ENCODE measurements at places on chromosomes 2 and 18.
A peak's percentile ranks its signal among the peaks of the same experiment; 100 is the strongest.

- DNase-seq = no peak
Observed at GRCh38 chr2:103615611-103616105, 853.8 kb downstream of the TMEM182 start.

- DNase-seq = no peak
Observed at GRCh38 chr2:1837022-1837421, 92.7 kb upstream of the PXDN start.

DNA sequence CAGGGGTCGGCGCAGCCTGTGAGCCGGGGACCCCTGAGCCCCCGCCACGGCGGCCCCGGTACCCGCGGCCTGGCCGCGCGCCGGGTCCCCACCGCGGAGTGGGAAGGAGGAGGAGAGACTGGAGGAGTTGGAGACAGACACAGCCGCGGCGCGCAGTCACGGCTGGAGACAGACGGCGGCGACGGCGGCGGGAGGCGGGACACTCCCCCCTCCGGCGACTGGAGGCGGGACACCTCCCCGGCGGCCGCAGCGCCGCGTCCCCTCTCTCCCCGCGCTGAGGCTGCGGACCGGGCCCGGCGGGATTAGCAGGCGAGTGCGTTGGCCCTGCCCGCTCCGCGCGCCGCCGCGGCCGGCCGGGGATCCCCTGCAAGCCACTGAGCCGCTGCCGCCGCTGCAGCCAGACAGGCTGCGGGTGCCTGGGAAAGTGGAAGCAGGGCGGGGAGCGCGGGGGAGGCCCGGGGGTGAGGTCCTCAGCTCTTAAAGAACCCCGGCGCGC, 1.0 kb upstream of the LDLRAD4 start:
- peak; percentile 74 for DNase-seq

DNA sequence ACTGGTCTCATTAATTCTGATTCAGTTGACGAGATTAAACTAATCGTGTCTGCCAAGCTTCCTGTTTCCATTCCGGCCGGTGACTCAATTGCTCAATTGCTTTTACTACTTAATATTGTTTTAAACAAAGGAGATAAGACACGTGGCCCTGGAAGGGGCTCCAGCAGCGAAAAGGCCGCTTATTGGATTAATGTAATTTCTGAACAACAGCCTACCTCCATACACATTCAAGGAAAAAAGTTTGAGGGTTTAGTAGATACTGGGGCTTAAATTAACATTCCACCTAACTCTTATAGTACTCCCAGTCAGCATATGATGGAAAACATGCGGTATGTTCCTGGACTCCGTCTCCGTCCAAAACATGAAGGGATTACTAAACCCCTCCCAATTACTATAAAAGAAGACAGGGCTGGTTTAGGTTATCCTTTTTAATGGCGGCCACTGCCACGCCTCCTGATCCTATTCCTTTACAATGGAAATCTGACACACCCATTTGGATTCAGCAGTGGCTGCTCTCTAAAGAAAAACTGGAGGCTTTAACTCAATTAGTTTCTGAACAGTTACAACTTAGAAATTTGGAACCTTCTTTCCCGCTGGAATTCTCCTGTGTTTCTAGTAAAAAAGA, 27.1 kb downstream of the VPS54 start:
- DNase-seq = no peak

DNA sequence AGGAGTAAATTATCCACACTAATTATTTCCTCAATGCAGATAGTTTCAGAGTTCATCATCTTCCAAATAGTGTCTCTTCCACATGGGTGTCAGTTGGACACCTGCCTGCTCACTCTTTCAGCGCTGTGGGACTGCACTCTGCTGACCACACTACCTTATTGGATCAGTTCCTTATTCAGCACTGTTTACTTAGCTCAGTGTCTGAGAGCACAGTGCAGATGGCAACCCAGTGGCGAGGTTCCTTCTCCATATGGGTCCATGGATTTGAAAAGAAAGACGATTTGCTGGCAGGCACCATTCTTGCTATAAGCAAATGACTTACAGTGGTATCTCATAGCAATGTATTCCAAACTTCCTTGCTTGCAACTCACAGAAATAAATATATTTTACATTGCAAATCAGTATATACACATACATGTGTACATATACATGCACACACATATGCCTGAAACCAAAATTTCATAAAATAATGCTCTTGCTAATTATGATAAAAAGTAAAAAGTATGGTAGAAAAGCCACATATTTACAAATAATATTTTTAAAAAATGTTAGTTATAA, 354.8 kb downstream of the INSIG2 start:
- no peak for DNase-seq

GRCh38 chr2:218856167-218856895, 3.3 kb upstream of the WNT6 start:
- DNase-seq = no peak

GRCh38 chr2:28360718-28361293, 31.9 kb upstream of the FOSL2 start:
- DNase-seq = no peak

- peak; percentile 59 for DNase-seq
Observed at GRCh38 chr2:191176801-191177438, 26.1 kb upstream of the STAT4 start.

- DNase-seq = peak; percentile 92
Observed at GRCh38 chr2:44087036-44087713, 81.5 kb upstream of the PPM1B start.

- no peak for DNase-seq
Observed at GRCh38 chr2:27681841-27682240, 18.2 kb downstream of the SLC4A1AP start.

DNA sequence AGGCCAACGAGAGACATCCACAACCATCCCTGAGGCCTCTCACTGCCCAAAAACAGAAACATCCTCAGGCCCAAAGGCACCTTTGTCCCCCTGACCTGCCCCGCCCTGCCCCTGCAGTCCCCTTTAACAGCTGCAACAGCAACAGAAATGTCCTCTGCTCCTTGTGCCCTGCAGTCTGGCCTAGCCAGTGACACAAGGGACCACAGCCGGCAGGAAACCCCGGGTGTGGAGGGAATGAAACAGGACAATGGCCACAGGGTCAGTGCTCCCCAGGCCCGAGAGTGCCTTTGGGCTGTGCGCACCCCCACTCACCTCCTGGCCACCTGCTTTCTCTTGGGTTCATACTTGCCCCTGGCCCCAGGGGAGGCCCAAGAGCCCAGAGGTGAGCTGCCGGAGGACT, 35.6 kb downstream of the SNED1 start:
- DNase-seq = no peak

GRCh38 chr2:140695155-140695554, 1435.7 kb downstream of the LRP1B start:
- no peak for DNase-seq

DNA sequence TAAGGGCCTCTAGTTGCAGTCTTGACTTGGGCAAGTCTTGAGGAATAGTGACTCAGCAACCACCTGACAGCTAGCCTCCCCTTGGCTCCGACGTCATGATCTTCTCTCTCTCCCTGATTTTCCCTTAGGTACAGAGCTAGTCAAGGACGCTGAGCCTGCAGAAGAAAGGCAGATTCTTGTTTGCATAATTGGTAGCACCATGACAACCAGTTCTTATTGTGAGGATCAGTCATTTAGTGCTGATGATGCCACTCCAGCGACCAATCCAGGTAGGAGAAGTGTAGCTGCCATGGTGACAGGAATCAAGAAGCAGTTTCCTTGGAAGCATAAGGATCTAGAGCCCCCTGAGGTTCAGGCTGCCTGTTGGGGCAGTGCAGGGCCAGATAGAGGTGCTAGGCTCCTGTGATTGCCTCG, 2.8 kb upstream of the RESP18 start:
- no peak for DNase-seq

- no peak for DNase-seq
Observed at GRCh38 chr18:29307231-29307630, 1130.3 kb upstream of the CDH2 start.

DNA sequence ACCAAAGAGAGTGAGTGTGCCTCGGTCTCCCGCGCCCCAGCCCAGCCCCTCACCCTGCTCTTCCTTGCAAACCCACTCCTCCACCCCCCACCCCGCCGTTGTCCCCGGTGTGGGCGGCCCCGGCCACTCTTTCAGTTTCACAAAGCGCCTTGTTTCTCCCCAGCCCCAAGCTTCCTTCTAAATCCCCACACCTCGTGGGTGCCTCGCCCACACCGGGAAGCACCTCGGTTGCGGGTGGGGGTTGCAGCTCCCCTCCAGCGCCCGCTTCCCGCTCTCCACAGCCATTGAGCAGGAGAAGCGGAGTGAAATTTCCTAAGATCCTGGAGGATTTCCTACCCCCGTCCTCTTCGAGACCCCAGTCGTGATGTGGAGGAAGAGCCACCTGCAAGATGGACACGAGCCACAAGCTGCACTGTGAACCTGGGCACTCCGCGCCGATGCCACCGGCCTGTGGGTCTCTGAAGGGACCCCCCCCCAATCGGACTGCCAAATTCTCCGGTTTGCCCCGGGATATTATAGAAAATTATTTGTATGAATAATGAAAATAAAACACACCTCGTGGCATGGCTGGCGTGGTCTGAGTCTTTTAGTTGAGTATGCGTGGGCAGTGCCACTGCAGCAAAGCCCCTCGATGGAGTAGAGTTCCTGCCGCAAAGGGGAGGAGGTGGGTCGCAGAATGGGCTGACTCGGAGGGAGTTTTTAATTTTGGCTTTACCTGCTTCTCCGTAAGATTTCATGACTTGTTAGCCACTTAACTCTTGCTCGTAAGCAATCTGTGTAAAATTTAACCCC, 848 bp downstream of the TMSB10 start:
- peak; percentile 55 for DNase-seq

DNA sequence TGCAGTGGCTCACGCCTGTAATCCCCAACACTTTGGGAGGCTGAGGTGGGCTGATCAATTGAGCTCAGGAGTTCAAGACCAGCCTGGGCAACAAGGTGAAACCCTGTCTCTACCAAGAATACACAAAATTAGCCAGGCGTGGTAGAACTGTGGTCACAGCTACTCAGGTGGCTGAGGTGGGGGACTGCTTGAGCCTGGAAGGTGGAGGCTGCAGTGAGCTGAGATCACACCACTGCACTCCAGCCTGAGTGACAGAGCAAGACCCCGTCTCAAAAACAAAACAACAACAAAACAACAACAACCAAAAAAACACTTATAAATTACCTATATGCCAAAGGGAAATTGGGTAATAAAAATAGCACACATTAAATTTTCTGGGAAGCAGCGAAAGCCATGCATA, 141.6 kb downstream of the HDAC4 start:
- no peak for DNase-seq

DNA sequence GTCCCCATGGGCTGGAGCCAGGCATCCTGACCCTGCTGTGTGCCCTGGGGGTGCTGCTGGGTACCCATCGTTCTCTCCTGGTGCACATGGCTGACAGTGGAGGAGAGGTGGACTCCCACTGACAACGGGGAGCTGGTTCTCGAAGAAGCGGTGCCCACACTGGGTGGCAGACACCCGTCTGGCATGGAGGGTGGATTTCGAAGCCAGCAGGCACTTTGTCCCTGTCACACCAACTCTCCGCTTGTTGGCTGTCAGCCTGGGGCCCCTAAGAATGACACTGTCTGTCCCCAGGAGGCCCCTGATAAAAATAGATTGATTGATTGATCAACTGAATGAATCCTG, 55.4 kb downstream of the RTP5 start:
- peak; percentile 35 for DNase-seq

DNA sequence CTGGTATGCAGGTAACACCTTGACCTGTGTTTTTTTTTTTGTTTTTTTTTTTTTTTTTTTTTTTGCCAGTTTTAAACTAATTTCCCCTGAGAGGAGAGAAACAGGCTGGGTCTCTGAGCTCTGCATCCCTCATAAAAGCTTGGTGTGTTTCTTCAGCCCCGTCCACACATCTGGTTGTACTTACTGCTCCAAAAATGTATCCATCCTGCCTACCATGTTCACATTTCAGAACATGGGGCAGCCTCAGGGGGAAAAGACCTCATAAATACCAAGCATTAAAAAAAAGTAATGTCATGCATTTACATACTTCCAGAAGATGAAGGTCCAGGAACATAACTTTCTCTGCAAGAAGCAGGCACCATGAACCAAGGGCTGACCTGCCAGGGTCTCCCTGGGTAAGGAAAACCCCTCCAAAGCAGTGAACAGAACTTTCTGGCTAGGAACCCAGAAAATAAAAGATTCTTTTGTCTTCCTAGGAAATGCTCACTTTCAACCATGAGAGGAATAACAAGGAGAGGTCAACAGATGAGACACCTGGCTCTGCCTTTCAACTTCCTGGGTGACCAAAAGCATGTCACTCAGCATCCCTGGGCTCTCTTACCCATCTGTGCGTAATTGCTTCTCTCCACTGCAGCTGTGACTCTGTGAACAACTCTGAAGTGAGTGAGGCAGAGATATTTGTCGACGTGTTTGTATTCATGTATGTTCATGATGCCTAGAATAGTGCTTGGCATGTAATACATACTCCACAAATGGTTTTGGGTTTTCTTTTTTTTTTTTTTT, 118.6 kb downstream of the MCFD2 start:
- DNase-seq = no peak

GRCh38 chr18:79685971-79686370, 6.4 kb downstream of the CTDP1 start:
- no peak for DNase-seq

DNA sequence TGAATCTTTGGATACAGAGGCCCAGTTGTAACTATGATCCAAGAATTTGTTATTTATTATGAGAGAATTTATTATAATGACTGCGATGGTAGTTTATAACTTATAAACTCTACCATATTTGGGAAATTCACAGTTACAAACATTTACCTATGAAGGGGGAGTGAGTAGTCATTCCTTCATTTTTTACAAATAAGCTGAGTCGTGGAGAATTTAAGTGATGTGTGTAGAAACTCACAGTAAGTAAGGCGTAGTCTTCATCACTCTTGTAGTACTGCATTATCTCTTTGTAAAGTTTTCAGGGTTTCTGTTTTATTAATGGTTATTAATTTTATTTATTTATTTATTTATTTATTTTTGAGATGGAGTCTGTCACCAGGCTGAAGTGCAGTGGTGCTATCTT, 13.5 kb downstream of the CREB1 start:
- no peak for DNase-seq

Measured in left lobe of liver (tissue), 2 donors.